Foreskin keratinocyte (primary cell): ENCODE measurements at places on chromosomes 3 and 15.

DNA sequence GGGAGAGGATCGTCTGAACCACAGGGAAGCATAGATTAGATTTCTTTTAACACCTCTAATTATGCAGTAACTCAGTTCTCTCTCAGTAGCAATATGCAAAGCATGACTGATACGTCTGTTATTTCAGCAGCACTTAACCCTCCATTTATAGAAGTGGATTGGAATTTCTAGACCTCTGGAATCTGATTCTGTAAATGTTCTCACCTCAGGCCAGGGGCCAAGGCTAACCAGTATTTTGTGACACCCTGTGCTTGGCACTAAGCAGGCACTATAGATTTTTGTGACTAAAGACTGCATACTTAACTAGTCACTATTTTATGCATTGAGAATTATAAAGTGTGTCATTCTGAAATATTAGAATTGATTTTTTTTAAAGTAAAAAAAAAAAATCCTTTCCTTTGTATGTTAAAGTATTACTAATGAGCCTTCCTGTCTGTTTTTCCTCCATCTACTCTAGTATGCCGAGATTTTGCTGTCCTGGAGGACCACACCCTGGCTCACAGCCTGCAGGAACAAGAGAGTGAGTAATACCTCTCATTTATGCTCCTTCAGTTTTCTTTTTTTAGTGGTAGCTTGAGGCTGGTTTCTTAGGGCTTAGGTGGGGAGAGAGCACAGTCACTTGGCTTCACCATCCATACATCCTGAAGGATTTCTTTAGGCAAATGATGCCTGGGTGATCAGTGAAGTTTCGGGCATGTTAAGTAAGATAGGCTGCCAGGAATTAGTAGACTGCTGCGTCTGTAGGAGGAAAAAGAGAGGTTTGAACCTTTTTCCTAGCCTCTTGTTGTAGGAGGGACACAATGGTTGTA lies 26.5 kb upstream of the UTS2B start:
- peak; percentile 79 for DNase-seq

DNA sequence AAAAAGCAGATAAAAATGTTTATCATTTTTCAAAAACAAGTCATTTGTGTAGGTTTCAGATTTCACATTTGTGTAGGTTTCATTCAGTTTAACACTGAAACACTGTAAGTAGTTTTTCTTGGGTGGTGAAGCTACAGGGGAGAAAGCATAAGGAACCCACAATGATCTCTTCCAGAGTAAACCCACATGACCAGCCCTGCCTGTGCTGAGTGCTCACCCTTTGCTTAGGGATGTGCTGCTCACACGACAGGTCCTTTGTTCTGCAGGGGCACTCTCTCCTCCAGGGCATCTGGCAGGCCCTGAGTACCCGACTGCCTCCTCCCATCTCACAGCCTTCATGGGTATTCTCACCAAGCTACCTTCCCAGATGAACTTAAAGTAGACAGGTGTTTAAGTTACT lies 28.9 kb downstream of the ZXDC start:
- DNase-seq, result no peak

DNA sequence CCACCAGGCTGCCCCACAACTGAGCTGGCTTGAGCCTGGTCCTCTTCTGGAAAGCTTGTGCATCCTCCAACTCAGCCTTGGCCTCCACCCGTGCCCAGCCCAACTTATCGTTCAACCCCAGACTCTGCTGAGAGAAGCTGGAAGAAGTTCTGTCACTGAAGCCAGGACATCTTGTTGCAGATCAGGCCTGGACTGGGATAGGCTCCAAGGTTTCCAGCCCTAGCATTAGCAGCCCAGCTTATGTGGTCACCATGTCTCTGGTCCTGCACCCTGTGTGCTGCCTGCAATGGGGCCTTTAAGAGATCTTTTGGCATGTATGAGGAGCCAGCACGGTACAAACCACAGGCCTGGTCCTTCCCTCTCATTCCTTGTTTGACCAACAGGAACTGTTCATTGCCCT lies 15.2 kb upstream of the CAMP start:
- no peak for DNase-seq

GRCh38 chr15:43317566-43318184 lies 12.7 kb downstream of the LCMT2 start:
- DNase-seq, result no peak

DNA sequence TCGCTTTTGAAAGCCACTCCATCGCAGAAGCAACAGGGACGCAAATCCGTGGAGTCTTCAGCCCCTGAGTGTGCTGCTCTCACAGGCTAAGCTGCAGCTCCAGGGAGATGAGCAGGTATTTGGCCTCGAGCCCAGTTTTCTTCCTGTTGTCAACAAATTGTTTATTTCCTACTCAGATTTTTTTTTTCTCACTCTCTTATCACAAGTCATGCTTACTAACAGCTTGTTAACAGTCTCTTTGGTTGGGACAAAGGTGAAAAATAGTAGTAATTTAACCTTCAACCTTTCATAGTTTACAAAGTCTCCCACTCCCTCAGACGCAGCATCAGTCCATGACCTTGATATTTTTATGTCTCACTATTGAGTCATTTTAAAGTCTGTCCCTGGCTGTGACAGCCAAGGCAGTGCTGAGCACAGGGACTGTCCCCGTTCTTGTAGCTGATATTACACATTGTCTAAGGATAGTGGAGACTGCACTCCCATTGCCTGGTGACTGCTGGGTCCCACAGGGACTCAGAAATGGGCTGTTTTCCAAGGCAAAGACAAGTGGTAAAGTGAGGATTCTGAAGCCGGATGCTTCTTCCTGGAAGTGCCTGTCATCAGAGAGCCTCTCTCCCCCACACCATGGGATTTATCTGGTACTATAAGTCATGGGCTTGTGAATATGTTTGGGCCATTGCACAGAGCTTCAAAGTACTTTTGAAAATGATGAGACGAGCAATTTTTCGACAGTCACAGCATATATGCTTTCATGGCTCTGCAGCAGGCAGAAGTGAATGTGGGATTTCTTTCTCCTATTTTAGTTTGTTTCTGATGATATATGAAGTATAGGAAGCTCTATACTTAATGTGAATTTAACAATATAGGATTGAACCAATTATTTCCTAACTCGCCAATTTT lies 59.8 kb upstream of the UNC13C start:
- DNase-seq, result no peak

DNA sequence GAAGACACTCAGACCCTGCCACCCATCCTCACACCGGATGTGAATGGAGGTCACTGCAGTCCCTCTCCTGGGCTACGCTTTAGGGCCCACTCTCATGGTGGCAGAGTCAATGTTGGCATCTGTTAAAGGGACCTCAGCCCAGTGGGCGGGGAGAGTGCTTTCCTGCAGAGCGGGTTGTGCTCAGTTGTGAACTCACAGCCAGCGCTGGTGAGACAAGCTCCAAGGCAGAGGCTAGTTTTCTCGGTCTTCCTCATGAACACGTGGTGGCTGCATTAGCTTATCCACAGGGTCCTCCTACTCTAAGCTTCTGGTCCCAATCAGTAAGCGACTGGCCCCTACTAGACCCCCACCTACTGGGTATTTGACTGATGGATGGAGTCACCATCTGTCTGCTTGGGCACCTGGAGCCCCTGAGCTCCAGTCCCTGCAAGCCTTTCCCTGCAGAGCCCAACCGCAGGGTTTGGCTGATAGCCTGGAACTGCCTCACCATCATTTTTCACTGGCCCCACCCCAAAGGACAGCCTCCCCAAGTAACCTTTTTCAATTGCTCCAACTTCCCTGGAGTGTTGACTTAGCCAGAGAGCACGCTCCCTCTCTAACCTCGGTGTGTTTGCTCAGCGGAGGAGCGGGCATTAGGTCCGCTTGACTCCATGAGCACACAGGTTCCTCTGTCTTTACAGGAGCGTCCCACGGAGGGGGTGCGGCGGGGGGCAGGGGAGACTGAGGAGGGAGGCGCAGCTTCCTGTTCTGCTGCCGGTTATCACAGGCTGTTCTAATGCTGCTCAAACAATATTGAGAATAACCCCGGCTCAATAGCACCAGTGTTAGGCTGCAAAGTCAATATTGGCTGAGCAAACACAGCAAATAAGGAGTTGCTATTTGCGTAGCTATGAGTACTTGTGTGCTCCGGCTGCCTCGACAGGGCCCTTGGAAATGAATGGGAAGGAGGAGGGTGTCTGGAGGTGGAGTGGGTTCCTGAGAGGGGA lies 141.7 kb downstream of the RPLP1 start:
- DNase-seq, result peak; percentile 70

DNA sequence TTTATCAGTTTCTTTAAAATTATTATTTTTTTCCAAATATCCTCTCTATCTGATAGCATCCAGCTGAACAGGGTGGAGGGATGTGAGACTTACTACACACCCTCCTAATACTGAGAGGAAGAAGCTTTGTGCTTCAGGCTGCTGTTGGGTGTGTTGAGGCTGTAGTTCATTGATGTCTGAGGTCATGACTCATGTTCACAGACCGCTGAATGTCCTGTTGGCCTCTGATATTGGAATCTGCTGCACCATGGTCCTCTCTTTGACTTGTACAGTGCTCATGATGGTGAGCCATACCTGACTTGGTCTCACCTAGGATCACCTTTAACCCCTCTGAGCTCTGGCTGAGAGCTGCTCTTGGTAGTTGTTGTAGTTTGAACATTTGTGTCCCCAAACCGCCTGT lies 302.9 kb downstream of the SATB1 start:
- DNase-seq, result no peak

DNA sequence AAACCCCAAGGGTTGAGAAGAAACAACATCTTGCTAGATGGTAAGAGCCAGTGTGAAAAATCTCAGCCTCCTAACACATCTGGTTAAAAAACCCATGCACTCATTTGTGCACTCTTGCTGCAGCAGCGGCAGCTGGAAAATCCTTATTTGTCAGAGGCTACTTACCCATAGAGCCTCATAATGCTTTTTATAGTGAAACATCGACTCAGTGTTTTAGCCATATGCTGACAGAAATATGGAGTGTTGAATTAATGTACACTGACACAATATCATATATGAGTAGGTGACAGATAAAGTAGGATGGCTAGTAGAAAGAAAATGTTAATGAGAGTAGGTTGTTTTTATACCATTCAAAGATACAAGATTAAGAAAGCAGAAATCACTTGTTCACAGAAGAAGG lies 13.0 kb downstream of the SLC9A9 start:
- DNase-seq, result no peak

GRCh38 chr3:24149032-24149431 lies 203.9 kb downstream of the NR1D2 start:
- DNase-seq, result no peak

- no peak for DNase-seq
Measured at GRCh38 chr3:37989821-37990480, 635 bp upstream of the VILL start.

DNA sequence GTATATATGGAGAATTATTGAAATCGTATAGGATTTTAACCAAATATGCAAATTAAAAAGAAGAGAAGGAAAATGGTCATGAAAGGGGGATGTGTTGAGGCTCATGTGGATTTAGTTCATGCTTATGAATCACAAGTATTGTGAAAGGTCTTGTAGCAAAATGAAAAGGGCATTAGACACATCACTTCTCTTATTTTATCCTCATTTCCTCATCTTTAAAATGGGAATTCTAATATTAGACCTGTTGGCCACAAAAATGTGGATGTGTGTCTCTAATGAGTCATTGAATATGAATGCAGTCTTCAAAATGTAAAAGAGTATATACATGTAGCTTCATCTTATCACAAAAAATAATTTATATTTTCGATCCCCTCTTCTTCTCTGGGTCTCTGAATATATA lies 14.9 kb upstream of the ALCAM start:
- DNase-seq, result peak; percentile 85

- DNase-seq, result no peak
Measured at GRCh38 chr3:71346061-71346460, 237.5 kb downstream of the FOXP1 start.

DNA sequence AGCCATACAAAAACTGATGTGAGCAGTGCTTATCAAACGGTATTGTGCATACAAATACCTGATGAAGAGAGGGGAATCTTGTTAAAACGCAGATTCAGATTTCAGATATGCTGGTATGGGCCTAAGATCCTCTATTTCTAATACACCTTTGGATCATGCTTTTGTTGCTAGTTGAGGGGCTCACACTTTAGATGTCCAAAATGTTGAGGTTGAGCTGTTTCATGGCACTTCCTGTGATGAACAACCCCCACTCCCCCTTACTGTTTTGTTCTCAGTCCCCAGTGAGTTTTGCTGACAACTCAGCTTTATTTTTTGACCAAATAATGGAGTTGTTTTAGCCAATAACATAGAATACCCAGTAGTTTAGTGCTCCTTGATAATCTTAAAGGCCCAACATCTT lies 53.2 kb downstream of the ROBO2 start:
- no peak for DNase-seq

- DNase-seq, result no peak
Measured at GRCh38 chr3:153595186-153595815, 433.3 kb downstream of the RAP2B start.

- DNase-seq, result no peak
Measured at GRCh38 chr3:38731522-38731921, 82.0 kb upstream of the SCN5A start.

GRCh38 chr3:73561494-73561893 lies 63.2 kb downstream of the PDZRN3 start:
- DNase-seq, result no peak

- no peak for DNase-seq
Measured at GRCh38 chr3:14991151-14991742, 43.9 kb downstream of the NR2C2 start.

GRCh38 chr15:68488966-68489365 lies 57.0 kb upstream of the ITGA11 start:
- no peak for DNase-seq

GRCh38 chr3:29011441-29011840 lies 269.4 kb upstream of the RBMS3 start:
- no peak for DNase-seq

- no peak for DNase-seq
Measured at GRCh38 chr3:122942937-122943827, 84.4 kb downstream of the SEMA5B start.

DNA sequence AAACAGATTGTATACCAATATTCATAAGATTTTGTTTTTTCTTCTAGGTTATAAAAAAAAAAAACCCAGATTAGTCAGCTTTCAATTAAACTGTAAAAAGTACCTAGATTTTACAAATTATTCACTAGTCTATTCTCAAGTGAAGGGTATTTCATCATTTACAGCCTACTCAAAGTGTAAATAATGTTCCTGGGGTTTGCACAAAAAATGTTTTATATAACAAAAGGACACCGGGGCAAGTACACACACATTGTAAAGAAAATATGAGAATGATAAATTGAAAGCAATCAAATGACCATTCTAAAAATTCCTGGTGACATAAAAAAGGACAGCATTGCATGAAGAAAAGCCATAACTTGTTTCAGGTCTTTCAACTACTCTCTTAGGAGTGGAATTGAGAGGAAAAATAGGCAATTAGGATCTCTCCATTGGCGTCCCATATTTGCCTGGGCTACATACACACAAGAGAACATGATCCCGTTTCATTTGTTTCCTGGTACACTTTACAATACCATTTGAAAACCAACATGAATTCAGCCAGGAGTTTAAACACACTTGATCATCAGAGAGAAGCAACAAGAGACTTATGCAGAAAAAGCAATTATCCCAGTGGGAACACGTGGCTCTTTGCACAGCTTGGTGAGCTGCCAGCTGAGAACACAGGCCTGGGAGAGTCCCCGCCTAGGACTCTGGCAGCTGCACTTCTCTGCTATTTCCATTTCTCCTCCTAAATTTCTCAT lies 1039.2 kb downstream of the ROBO1 start:
- DNase-seq, result peak; percentile 12

GRCh38 chr3:114509756-114510155 lies 215.9 kb downstream of the TIGIT start:
- DNase-seq, result no peak

GRCh38 chr3:3288255-3288654 lies 108.8 kb upstream of the CRBN start:
- DNase-seq, result no peak

- no peak for DNase-seq
Measured at GRCh38 chr3:11998092-11998491, 6.1 kb upstream of the SYN2 start.
